LNCaP clone FGC (cell line): ENCODE measurements at places on chromosomes 5 and 9.

- no peak for DNase-seq
Measured at GRCh38 chr5:57780306-57780960, 297.8 kb upstream of the ACTBL2 start.

DNA sequence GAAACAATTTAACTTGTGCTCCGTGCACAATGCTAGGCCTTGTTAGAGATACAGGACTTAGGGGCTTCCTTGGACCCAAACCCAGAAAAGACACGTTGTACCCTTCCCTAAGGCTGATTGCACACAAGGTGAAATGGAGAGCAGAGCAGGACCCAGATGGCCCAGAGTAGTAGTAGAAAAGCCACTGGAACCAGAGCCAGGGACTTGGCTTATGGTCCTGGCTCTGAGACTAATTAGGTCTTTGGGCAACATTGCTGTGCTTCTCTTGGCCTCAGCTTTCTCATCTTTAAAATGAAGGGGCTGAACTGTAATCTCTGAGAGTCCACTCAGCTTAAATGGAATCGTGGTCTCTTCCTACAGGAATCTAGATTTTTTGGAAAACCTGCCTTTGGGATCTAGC, 42.3 kb downstream of the EBF1 start:
- DNase-seq = no peak

DNA sequence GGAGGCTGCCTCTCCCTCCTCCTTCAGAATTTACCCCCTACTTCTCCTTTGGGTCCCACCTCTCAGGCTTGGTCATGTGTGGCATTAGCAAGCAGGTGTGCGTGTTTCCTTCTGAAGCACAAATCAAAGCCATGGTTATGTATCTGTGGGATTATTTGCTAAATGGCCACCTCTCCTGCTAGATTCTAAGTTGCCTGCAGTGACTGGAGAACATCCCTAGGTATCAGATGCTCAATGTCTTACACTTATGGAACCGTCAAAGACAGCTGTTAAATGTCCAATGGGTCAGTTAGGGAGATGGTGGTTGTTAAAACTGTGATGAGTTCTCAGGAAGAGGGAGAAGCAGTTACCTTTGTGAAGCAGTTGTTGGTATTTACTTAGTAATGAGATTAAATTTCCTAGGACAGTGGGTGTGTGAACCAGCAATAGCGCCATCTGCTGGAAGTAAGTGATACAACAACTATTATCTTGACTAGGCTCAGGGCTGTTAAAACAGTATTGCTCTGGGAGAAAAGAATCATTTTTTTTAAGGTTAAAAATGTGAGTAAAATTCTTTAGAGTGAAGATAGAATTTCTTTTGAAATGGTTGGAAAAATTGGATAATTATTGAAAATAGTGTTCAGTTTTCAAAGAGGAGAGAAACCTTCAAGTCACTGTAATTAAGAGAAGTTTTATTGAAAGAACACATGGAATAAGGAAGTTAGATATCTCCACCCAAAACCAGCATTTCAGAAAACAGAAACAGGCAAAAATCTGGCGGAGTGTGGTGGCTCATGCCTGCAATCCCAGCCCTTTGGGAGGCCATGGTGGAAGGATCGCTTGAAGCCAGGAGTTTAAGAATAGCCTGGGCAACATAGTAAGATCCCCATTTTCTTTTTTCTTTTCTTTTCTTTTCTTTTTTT, 71.3 kb downstream of the TMC1 start:
- DNase-seq = no peak

DNA sequence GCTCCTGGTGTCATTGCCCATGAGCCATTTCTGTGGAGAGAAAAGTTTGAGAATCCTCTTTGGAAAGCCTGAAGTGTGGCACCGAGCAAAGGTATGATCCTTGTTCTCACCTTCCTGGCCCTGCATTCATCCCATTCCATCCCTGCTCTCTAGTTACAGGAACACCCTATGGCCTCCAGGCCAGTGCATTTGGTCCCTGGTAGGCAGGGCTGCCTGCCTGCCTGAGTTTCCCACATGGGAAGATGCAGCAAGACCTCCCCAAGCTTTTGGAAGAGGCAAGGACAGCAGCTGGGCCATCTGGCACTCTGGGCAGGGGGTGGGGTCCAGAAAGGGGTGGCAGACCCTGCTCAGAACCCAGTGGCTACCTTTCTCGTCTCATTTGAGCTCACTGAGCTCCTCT, 24.5 kb downstream of the IGIP start:
- DNase-seq = no peak

DNA sequence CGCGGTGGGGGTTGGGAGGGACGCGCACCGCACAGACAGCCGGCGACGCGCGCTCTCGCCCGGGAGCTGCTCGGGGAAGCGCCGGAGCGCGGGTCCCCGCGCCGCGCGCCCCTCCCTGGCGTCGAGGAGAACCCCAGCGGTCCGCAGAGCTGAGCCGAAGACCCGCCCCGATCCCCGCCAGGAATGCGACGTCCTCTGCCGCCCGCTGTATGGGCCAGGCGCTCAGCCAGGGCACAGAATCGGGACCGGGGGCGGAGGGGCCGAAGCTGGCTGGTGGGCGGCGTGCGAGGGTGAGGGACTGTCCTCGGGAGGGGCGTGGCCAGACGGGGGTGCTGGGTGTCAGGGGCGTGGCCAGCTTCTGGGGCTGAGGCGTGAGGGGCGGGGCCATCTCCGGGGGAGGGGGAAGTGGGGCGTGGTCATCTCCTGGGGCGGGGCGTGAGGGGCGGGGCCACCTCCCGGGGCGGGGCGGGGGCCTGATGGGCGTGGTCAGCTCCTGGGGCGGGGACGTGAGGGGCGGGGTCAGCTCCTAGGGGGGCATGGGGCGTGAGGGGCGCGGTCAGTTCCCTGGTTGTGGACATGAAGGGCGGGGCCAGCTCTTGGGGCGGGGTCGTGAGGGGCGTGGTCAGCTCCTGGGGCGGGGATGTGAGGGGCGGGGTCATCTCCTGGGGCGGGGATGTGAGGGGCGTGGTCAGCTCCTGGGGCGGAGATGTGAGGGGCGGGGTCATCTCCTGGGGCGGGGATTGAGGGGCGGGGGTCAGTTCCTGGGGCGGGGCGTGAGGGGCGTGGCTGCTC, 965 bp downstream of the PTGDS start:
- no peak for DNase-seq

GRCh38 chr5:160744268-160745101, 107.5 kb downstream of the ATP10B start:
- DNase-seq = no peak

DNA sequence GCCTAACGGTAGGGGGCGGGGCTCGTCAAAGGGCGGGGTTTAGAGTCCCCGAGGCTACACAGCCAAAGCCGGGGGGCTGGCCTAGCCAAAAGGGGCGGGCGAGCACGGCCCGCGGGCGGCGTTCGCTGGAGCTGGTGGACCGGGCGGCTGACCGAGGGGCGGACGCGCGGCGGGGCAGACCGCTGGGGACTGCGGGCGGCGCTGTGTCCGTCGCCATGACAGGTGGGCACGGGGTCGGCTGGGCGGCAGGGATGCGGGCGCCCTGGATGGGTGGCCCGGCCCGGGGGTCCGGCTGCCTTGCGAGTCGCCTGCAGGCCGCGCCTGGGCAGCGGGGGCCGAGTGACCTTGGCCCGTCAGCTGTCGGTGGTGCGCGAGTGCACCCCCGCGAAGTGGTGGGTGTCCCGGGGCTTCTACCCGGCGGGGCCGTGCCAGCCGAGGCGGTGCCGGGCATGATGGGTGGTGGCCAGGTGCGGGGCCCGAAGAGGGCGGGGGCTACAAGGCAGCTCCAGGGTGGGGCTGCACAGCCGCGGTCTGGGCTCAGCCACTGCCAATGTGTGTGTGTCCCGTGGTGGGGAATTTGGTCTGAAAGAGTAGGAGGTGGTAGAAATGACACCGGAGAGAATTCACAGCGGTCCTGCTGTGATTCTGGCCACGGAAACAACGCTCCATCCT, at the start of gene CARD19:
CARD19 (plus strand) TSS at position 87 of the 672 bp plus-strand sequence; CDS start at position 216, 129 bp downstream.
- no peak for DNase-seq

DNA sequence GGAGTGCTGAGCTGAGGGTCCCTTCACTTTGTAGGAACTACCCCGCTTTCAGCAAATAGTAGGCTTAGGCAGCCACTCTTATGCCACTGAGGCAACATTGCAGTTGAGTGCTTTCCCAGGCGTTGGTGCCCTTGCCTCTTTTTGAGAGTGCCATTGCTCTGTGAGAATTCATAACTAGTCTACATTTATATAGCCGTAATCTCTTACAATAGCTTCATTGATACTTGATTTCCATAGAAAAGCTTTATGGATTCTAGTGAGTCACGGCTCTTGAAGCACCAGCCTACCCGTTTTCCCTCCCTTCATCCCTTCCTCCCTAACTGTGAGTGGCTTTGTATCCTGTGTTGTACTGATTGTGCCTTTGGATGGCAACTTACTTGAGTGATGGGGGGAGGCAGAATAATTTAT, 283.9 kb downstream of the AOPEP start:
- DNase-seq = no peak

DNA sequence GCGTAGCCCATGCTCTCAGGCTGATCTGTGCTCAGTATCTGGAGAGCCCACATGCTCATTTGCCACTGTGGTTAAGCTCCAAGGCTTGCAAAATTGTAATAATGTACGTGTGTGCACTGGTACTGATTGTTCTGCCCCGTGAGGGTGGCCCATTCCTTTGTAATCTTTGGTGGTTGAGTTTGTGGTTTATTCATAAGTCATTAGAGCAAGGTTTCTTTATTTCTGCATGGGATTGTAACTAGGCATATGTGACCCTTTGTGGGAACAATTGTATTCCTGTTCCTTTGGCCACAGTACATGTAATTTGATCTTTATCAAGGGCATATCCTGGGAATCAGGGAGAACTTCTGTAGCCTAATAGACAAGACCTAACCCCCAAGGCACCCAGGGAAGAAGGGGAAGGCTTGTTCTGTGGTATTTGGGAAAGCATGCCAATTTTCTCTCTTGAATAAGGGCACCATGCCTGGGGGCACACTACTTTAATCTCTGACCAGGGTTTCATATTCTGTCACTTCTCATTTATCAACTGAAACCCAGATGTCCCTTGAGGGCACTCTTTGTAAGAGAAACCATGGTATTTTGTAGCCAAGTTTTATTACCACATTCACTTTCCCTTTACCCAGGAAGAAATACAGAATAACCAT, 74.6 kb downstream of the NPR3 start:
- DNase-seq = no peak

DNA sequence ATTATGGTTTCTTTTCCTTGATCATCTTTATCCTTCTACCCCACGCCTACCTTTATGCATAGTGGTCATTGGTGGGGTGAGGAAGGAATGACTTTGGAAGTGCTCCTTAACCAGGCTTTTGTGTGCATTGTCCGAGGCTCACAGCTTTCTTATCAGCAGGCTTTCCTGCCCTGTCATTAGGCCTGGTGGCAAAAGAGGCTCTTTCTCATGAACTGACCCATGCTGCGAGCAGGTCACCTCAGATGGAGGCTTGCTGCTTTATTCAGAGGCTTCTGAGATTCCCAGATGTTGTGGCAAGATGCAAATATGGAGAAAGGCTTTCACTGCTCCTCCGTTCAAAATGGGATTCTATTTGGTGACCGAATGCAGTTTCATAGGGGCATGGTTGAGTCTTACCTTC, 57.4 kb upstream of the DMRTA1 start:
- DNase-seq = no peak

- DNase-seq = no peak
Measured at GRCh38 chr9:85703398-85703797, 38.4 kb downstream of the AGTPBP1 start.

DNA sequence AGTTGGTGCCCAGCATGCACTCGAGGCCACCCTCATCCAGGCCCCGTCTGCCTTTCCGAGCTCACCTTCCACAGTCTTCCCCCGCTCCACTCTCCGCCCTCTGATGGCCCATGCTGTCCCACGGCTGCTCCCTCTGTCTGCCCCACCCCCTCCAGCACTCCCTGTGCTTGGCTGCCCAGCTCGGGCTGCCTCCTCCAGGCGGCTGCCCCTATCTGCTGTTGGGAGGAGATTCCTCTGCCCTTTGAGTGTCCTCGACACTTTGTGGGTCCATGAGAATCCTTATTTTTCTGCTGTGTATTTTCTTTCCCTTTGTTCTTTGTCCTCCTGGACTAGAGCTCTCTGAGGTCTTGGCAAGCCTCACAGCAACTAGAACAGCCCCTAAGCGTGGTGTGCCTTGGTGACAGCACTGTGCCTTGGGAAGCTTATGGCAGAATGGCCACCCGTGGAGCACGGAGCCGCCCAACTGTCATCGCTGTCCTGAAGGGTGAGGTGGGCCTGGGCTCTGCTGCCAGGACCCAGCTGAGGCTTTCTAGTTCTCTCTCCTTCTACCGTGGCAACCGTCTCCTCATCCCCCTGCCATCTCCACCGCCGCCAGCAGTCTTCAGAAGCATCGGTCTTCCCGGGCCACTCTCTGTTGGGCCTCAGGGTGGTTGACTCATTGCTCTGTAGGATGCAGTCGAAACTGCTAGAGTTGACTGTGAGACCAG, 5.2 kb downstream of the NTMT1 start:
- no peak for DNase-seq

DNA sequence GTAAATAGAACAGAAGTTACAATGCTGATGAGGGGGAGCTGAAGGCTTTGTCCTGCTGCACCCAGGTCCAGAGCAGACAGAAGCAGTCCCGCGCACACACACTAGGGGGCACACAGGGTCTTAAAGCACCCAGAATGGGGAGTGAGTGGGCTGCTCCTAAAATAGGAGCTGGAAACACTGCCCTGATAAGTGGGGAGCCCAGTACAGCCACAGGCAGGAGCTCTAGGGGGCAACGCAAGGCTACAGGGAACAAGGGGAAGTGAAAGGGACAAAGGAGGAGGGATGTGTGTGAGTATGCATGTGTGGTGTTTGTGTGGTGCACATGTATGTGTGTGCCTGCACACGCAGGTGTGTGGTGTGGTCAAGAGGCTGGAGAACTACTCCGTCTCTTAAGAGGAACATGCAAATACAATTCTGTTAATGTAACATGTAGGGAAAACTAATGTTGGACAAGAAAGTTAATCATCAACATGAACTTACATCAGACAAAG, 191.5 kb downstream of the ROR2 start:
- no peak for DNase-seq

GRCh38 chr5:142922223-142922952, 152.2 kb downstream of the ARHGAP26 start:
- DNase-seq = no peak

DNA sequence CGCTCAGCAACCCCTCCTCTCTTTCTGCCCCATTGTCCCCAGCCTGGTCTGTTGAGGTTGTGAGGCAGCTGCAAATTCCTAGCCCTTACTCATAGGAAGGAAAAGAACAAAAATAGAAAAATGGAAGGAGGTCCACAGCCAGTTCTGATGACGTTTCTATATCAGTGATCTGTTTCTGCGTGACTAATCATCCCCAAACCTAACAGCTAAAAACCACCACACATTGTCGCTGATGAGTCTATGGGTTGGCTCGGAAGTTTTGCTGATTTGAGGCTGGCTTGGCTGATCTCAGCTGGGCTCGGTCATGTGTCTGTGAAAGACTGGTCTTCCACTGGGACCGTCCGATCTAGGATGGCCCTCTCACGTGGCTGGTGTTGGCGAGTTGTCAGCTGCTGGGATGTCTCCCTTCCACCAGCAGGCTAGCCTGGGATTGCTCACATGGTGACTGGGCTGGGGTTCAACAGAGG, 200.6 kb upstream of the ZNF618 start:
- no peak for DNase-seq

GRCh38 chr5:173480896-173481295, 135.6 kb downstream of the BOD1 start:
- DNase-seq = no peak

GRCh38 chr9:107387409-107387808, 102.2 kb downstream of the KLF4 start:
- peak; percentile 95 for DNase-seq

- DNase-seq = no peak
Measured at GRCh38 chr5:77707791-77708190, 68.3 kb downstream of the TBCA start.
